ENCODE measurements at places on chromosomes 4 and X. TPM values are rescaled to one million over a fixed set of nuclear protein-coding genes. Genes with fewer than 3 reads are reported as not detected.

- no peak for DNase-seq
- no peak overlapping the region for H3K4me3 ChIP-seq
- H3K36me3 ChIP-seq, result no peaks in the 10 kb centered on the region
- no peaks in the 10 kb centered on the region for H3K27me3 ChIP-seq
- H3K27ac ChIP-seq, result no peak overlapping the region
- H3K4me1 ChIP-seq, result no peaks in the 10 kb centered on the region
Measured at GRCh38 chr4:38785041-38785790, 2.4 kb upstream of the TLR10 start.

GRCh38 chr4:106650701-106651100, 282.1 kb upstream of the GIMD1 start:
- H3K27me3 ChIP-seq, result no peaks in the 10 kb centered on the region
- no peaks in the 10 kb centered on the region for H3K4me1 ChIP-seq
- H3K4me3 ChIP-seq, result no peak overlapping the region

- no peak for DNase-seq
- no peak overlapping the region for H3K4me3 ChIP-seq
- H3K27ac ChIP-seq, result no peak overlapping the region
Measured at GRCh38 chr4:23973308-23973855, 83.5 kb upstream of the PPARGC1A start.

DNA sequence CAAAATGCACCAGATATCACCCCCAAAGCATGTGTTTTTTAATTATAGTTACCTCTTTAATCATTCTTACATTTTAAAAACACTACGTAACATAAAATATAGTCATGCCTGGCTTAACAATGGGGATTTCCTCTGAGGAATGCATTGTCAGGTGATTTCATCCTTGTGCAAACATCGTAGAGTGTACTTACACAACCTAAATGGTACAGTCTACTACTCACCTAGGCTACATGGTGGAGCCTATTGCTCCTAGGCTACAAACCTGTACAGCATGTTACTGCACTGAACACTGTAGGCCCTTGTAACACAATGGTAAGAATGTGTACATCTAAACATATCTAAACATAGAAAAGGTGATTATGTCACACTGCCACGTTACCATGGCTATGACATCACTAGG, 208.6 kb downstream of the SPOCK3 start:
- H3K4me3 ChIP-seq, result no peak overlapping the region
- no peaks in the 10 kb centered on the region for H3K27me3 ChIP-seq
- no peaks in the 10 kb centered on the region for H3K4me1 ChIP-seq
- no peak overlapping the region for H3K27ac ChIP-seq

CTAG1B gene
- total RNA-seq, result not detected

Measured in aorta (tissue), 5 donors.